ENCODE measurements at places on chromosomes 16 and 17. TPM values are rescaled to one million over a fixed set of nuclear protein-coding genes. Genes with fewer than 3 reads are reported as not detected.

Gene MPG
- 112 TPM for total RNA-seq

Gene SLFN11
- total RNA-seq: 68.5 TPM

Gene PMP22
- total RNA-seq: 254 TPM

- no peak overlapping the region for H3K4me3 ChIP-seq
- no peak overlapping the region for H3K27ac ChIP-seq
- no peaks in the 10 kb centered on the region for H3K27me3 ChIP-seq
- H3K36me3 ChIP-seq: no peaks in the 10 kb centered on the region
- H3K4me1 ChIP-seq: no peaks in the 10 kb centered on the region
- no peak for DNase-seq
These were observed 1.7 kb downstream of the ANKRD40CL start for GRCh38 chr17:50765454-50766221.

DNA sequence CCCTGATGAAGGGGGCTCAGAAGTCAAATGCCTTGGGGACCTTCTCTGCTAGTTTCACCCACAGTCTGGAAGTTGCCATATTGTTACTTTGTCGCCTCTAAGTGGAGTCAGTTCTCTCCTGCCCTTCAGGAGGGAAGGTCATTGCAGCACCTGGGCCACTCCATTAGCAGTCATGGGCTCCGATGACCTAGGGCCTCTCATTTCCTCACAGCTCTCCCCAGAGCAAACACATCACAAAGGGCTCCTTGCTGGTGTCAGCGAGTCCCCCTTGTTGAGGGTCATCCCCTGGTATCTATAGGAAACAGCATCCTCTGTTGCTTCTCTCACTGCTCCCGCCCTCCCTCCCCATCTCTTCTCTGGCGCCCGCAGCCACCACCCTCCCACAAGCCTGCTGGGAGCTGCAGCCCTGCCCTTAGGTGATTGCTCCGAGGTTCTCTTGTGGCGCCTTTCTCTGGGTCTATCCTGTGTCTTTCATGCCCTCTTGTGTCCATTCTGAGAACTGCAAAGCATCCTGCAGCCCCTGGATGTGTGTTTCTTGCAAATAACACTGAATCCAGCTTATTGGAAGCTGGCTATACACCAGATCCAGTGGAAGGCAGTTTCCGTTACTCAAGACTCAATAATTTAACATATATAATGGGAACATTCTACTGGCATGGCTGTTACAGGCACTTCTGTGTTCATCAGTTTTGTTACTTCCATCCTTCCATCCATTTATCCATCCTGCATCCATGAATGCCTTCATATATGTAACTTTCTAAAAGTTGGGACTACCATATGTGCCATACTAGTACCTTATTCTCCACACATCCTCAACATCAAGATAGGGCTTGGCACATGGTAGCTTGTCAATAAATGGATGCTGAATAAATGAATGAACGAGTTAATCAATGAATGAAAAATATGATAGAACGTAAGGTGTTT, 21.2 kb downstream of the PDILT start:
- no peaks in the 10 kb centered on the region for H3K4me1 ChIP-seq
- peak; percentile 54 for DNase-seq
- H3K27ac ChIP-seq: no peak overlapping the region
- no peaks in the 10 kb centered on the region for H3K27me3 ChIP-seq
- no peaks in the 10 kb centered on the region for H3K36me3 ChIP-seq

DNA sequence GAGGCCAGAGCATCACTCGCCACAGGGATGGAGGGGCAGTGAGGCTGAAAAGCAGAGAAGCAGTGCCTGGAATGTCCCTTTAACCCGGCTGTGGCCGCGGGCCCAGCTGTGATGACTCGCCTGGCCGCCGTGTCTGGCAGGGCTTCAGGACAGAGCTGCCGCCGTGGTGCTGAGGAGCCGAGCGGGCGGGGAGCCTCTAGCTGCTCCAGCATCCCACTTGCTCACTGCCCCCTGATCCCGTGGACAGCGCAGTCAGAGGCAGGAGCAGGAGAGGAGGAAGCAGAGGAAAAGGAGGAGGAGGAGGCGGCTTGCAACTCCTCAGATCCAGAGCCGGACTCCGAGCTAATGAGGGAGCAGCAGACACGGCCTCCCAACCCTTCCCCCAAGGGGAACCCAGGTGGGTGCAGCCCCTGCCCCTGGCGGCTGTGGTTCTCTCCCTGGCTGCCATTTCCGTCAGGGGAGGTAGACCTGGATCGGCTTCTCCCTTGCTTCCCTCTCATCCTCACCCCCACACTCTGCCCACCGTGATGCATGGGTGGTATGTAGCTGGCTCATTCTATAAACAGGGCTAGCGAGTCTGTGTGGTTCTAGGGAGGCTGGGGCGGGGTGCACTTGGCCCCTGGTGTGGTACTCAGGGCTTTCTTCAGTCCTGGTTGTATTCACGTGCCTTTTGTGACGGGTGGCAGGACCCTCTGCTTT, 165.7 kb downstream of the CMIP start:
- H3K36me3 ChIP-seq: no peaks in the 10 kb centered on the region
- DNase-seq: peak; percentile 18
- no peak overlapping the region for H3K4me3 ChIP-seq
- no peak overlapping the region for H3K27ac ChIP-seq

- H3K27me3 ChIP-seq: no peaks in the 10 kb centered on the region
- H3K4me3 ChIP-seq: no peak overlapping the region
- peak overlapping the region; percentile 12 for H3K27ac ChIP-seq
- no peaks in the 10 kb centered on the region for H3K4me1 ChIP-seq
These were observed 96.4 kb downstream of the ABCC6 start for GRCh38 chr16:16126896-16127295.

GRCh38 chr16:17304106-17304490, 166.7 kb downstream of the XYLT1 start:
- no peaks in the 10 kb centered on the region for H3K27me3 ChIP-seq
- no peak for DNase-seq
- H3K4me3 ChIP-seq: no peak overlapping the region
- H3K27ac ChIP-seq: peak overlapping the region; percentile 94

Data from thyroid gland (tissue), 4 donors.